DMS53 (cell line): ENCODE measurements at places on chromosomes 3 and 15.

- no peak for DNase-seq
These were observed 321.2 kb downstream of the RBMS3 start for GRCh38 chr3:29601861-29602585.

- no peak for DNase-seq
These were observed 109.5 kb upstream of the PFN2 start for GRCh38 chr3:150080058-150080730.

DNA sequence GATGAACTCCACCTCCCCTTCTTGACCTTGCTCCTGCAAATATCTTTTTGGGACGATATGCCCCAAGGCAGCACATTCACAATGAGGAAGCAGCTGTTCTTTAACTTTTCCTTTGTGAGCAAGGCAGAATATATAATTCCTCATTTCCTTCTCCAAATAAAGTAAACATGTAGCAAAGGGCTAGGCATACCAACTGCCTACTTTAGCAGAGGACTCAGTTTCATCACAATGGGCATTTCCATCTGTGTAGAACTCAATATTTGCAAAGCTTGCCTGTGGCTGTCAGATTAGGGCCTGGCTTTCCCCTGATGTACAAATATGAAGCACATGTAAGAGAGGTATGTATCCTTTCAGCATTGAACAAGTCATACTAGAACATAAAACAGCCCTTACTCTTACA, 366.9 kb downstream of the RSL24D1 start:
- no peak for DNase-seq

DNA sequence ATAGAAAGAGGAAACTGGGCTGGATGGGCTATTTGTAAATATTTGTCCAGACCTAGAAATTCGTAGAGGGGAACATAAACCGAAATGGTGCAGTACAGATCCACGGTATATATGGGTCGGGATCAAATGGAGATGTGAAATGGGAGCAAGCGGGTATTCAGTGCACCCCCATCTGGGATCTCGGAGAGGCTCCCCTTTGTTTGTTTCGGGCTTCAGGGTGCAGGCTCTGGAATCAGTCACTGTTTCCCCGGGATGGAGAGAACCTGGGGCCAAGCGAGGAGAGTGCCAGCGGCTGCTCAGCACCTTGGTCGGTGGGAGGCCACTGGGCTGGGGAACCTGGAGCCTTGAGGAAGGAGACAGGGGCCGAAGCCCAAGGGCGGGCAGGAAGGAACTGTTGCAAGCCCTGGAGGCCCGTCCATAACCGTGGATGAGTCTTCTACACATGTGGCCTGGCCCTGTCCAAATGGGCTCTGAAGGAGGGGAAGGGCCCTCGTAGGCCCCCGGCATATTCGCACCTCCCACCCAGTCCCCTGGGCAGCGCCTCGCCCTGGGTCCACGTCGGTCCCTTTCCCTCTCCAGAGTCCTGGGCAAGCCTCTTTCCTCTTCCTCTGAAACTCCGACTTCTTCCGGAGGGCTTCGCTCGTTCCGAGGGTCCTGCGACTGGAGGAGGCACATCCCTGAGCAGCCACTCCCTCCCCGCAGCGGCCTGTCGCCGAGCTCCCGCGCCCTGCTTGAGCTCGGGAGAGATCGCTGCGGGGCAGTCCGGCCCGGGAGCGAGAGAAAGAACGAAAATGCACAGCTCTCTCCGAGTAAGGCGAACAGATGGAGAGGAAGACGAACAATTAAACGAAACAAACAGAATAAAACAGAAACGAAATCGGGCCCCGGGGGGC, 3.0 kb downstream of the ISL2 start:
- peak; percentile 34 for DNase-seq

GRCh38 chr3:151999936-152000335, 126.5 kb downstream of the SUCNR1 start:
- DNase-seq = no peak

- DNase-seq = no peak
These were observed 263.9 kb upstream of the STT3B start for GRCh38 chr3:31268868-31269267.

DNA sequence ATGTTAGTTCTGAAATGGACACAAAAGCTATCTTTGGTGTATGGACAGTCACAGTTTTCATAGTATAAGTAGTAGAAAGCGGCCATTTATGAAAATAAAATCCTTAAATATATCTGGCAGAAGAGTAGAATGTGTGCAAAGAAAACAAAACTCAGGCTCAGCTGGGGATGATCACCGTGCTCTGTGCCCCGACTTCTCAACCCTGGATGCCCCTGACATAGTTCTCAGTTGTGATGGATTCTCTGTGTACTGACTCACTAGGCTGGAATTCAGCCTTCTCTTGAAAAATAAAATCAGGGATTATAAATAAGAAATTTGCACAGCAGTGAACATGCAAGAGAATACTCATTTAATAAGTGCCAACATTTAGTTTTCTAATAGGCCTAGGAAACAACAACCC, 925.1 kb upstream of the NR2F2 start:
- no peak for DNase-seq

- no peak for DNase-seq
These were observed 656.8 kb upstream of the SGO1 start for GRCh38 chr3:20842594-20843436.

DNA sequence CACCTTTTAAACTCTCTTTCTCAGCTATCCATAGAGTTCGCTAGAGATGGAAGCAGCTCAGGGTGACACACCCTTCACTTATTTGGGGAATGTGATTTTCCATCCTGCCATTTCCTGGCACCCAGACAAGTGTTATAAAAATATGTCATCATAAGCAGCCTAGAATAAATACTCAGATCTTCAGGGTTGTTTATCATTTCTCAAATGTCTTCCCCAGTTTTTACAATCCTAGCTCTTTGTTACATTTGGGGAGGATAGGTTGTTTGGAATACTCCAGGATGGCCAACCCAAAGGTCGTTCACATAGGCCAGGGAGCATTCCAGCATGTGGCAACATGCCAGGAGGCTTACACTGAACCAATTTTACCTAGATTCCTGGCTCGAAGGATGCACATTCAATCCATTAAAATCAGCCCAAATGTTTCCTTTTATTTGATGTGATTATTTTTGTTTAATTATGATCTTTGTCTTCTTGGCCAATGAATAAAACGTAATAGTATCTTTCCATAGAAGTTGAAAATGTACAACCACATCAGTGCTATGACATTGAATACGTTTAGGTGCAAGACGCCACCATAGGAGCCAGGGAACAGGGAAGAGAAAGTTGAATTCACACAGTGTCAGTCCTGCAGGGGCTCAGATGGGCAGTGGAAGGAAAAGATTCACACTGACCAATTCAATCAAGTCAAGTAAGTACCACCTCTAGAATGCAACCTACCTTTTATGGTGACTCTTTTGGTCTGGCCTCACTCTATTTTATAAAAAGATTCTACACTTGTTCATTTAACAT, 537.7 kb upstream of the MDFIC2 start:
- DNase-seq = peak; percentile 0

DNA sequence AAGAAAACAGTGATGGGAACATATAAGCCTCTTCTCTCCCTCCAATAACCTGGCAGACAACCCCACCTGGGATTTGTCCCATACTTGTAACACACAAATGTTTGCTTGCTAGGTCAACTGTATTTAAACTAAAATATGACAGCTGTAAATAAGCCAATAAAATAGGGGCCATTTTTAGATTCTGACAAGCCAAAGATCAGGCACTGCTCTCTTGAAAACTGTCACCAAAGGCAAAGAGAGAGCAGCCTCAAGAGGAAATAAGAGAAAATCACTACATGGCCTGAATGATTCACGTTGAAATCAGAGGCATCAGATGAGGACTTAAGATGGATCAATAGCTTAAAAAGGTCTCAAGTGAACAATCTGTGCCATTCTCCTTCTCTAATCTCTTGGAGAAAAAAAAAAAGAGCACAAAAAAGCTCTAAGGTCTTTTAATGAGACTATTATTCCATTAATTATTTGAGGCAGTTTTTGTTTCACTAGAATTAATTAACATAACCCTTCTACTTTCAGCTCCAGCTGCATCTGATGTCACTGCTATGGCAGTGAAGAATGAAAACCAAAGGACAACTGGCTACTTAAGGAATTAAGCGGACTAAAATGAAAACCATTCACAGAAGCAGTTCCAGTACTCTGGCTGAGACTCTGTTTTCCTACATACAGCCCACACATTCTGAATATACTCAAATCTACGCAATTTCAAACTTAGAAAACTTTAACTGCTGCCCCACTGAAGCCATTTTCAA, 19.0 kb downstream of the MYO5A start:
- DNase-seq = no peak

DNA sequence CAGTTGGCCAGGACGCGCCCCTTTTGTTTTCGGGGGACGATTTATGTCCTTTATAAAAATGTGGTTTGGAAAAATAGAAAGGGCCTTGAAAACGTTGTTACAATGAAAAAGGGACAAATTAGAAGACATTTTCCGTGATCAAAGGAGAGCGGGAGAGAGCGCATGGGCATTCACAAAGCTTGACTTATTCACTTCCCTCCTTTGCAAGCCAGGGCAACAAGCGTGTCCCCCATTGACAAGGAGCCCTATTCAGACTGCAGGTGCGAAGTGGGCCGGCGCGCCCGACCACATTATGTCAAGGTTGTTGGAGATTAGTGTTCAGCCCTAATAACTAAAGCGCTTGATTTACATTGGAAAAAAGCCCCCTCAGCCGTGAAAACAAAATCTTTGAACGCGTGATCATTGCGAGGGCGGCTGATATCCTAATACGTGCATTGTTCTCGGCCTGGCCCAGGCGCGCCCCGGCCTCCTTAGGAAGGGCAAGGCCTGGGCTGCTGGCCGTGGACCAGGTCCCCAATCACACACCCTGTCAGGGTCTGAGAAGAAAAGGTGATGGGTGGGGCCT, 25.9 kb downstream of the ZIC4 start:
- no peak for DNase-seq

- DNase-seq = no peak
These were observed 340.8 kb upstream of the SUCLG2 start for GRCh38 chr3:67995206-67995605.

GRCh38 chr3:50495609-50496423, 7.6 kb downstream of the CACNA2D2 start:
- no peak for DNase-seq

- no peak for DNase-seq
These were observed 81.5 kb downstream of the PPM1L start for GRCh38 chr3:160837394-160837980.

GRCh38 chr3:149016669-149017541, 25.6 kb downstream of the GYG1 start:
- DNase-seq = no peak

- no peak for DNase-seq
These were observed 65.8 kb upstream of the ZBTB38 start for GRCh38 chr3:141302364-141303141.

GRCh38 chr3:12974334-12974733, 98.9 kb downstream of the IQSEC1 start:
- no peak for DNase-seq

- DNase-seq = no peak
These were observed 1.7 kb downstream of the PLCD1 start for GRCh38 chr3:38027466-38028465.

DNA sequence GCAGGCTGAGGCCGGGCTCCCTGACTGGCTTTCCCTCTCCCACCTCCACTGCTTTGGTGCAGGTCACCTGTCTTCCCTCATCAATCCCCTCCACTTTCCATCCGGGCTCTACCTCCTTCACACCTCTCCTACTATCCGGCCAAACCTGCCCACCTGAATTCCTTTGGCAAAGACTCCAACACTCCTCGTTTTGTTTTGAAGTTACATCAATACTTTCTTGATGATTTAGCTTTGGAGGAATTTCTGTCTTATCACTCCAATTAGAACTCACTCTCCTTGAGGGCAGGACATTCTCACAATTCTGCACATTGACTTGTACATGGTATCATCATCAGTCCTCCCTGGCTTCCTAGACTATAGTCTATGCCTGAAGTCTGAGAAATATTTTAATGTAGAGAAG, 20.4 kb downstream of the LDHAL6B start:
- DNase-seq = no peak

DNA sequence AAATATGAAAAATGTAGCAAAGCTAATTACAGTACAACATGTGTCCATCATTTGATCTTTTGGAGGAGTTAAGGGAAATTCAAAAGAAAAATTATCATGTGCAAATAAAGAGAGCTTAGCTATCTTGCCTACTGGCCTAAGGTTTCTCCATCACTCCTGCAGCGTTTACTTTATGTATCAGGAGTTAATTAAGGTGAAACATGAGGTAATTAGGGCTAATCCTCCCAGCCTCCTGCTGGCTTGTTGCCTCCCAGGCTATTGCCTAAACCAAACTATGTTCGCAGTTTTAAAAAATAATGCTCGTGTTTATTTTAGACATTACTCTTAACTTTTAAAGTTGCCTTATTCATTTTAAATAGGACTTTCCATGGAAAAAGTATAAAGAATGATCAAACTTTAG, 367.5 kb downstream of the ROBO2 start:
- no peak for DNase-seq

GRCh38 chr3:58388550-58389091, 45.0 kb downstream of the PDHB start:
- DNase-seq = peak; percentile 18

DNA sequence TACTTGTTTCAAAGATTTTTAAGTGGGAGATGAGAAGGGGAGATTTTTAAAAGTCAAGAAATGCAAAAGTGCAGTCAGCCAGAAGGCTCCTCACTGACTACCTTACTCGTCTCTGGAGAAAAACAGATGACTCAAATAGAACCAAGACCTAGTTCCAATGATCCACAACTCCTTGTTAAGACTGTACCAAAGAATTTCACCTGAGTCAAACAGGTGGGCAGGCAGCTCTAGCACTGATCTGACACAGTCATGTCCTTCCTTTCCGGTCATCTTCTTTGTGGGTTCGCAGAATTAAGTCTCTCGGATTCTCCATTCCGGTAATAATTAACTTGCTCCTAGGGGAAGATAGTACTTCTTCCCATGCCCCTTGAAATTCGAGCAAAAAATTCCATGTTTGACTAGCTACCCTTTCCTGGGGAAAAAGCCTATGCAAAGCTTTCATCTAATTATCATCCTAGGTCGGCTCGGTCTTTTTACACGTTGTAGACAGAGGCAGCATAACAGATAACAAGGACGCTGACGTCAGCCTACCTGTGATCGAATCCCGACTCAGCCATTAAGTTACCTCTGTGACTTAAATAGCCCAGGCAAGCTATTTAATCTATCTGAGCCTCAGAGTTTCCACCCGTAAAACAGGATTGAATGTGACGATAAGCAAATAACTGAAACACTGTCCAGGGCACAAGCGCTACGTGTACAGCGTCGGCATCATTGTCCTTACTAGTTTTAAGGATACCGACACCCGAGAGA, 758 bp downstream of the SELENOK start:
- peak; percentile 57 for DNase-seq

GRCh38 chr3:194051366-194052149, 84.4 kb upstream of the HES1 start:
- no peak for DNase-seq

DNA sequence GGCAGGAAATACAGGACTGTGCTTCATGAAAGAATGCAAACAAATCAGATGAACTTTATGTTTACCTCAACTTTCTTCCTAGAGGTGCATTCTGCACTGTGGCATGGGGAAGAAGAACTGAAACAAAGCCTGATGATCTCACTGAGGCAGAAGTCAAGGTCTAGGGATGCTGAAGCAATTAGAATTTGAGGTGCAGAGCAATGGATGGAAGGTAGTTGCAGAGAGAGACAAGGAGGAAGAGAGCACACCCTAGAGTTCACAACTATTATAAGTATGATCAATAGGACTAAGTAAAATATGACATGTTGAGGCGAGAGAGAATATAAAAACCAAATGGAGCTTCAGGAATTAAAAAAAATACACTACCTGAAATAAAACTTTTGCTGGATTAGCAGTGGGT, 420.1 kb downstream of the EDEM1 start:
- DNase-seq = no peak
